IMR-90 (cell line): ENCODE measurements at places on chromosomes 5 and 9. TPM values are rescaled to one million over a fixed set of nuclear protein-coding genes. Genes with fewer than 3 reads are reported as not detected.

ISOC1 gene
- total RNA-seq = 10.8 and 18.9 TPM in 2 replicates

- H3K4me1 ChIP-seq = peaks cover 10% of the 10 kb centered on the region
- H3K36me3 ChIP-seq = no peaks in the 10 kb centered on the region
- H3K4me3 ChIP-seq = no peak overlapping the region
- H3K27me3 ChIP-seq = no peaks in the 10 kb centered on the region
- peak overlapping the region; percentile 54 for H3K27ac ChIP-seq
- DNase-seq = peak; percentile 83
Measured at GRCh38 chr5:145856285-145856818, 16.5 kb downstream of the GRXCR2 start.

- DNase-seq = no peak
- H3K36me3 ChIP-seq = no peaks in the 10 kb centered on the region
- no peaks in the 10 kb centered on the region for H3K4me1 ChIP-seq
- H3K27me3 ChIP-seq = no peaks in the 10 kb centered on the region; the same call in 1 of the 2 replicates
- H3K4me3 ChIP-seq = no peak overlapping the region
Measured at GRCh38 chr9:6247266-6247665, 31.7 kb downstream of the IL33 start.

DNA sequence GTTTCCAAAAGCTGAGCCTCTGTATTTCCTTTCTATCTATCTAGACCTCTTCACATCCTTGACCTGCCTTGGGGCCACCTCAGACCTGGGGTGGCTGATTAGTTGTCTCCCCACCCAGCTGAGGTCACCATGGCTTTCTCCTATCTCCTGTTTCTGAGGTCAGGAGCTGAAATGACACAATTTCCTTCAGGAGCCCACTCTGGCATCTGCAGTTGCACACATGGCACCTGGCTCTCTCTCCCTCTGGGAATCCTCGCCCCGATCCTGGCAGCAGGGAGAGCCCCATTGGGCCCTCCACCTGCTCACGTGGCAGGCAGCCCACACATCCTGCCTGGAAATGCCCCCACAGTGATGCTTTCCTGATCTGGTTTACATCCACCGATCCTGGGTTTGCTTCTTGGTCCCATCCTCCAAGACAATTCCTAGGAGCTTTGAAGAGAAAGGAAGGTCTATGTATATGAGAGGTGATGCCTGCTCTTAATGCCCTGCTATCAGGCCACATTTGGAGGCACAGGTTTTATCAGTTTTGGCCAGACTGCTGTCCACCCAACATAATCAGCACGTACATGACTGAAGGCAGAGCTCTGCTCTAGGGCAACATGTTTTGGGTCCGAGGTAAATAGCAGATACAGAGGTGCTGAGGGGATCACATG lies 53.7 kb downstream of the MARCHF3 start:
- H3K4me3 ChIP-seq = no peak overlapping the region
- no peaks in the 10 kb centered on the region for H3K36me3 ChIP-seq
- no peak overlapping the region for H3K27ac ChIP-seq
- no peak for DNase-seq
- H3K27me3 ChIP-seq = no peaks in the 10 kb centered on the region

- H3K27me3 ChIP-seq = no peaks in the 10 kb centered on the region
- no peaks in the 10 kb centered on the region for H3K36me3 ChIP-seq
- no peak overlapping the region for H3K4me3 ChIP-seq
- no peak for DNase-seq
Measured at GRCh38 chr5:4230786-4231641, 635.4 kb downstream of the IRX1 start.

DNA sequence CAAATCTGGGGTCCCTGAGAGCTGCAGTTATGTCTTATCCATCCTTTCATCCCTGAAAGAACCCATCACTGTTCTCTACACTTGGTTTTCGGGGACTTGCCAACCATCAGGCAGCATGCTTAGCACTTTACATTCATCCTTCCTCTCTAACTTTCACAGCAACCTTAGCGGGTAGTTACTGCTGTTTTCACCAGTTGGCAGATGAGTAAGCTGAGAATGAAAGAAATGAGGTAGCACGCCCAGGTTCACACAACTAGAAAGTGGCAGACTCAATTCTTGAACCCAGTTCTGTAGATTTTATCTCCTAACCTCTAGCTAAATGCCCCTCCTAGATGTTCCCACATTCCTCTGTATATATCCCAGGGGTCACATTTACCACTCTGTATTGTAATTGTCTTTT lies 342.0 kb upstream of the WWC1 start:
- no peaks in the 10 kb centered on the region for H3K36me3 ChIP-seq
- no peak overlapping the region for H3K27ac ChIP-seq
- H3K27me3 ChIP-seq = no peaks in the 10 kb centered on the region
- no peak for DNase-seq
- peaks cover 10% of the 10 kb centered on the region for H3K4me1 ChIP-seq

- H3K27me3 ChIP-seq = peaks cover 13% of the 10 kb centered on the region
- no peak overlapping the region for H3K27ac ChIP-seq
- H3K36me3 ChIP-seq = no peaks in the 10 kb centered on the region
- DNase-seq = peak; percentile 55
- H3K4me1 ChIP-seq = no peaks in the 10 kb centered on the region
Measured at GRCh38 chr9:91659529-91660495, 236.2 kb upstream of the NFIL3 start.

DNA sequence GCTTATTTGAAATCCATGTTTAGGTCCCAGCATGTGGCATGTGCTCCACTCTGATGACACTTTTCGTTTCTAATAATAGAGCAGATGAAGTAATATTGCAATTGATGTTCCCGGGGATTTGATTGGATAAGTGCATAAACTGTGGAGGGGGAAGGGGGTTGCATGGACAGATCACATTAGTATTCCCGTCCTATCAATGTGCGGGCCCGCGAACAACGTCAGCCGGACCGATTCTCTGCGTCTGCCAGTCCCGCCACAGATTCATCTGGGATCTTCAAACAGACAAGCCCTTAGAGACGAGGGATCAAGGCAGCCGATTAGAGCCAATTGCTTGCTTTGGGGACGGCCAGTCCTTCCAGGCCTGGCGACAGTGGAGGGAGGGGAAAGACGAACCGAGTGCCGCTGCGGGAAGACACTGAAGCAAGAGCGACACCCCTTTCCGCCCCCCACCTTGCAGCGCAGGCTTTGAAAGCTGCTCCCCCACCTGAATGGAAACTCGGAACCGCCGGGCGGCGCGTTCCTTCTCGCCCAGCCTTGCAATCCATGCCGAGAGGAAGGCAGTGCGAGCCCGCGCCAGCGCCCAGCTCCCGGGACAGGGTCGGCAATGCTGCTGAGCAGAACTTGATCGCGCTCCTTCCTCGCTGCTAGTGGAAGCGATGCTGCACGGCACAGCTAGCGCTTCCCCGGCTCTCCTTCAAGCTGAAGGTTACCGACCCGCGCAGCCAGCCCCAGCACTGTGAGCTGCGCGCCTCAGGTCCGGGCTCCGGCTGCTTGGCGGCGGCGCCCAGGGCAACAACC lies at the start of gene RGS7BP:
TSS of gene RGS7BP (plus strand) at position 247 of the 798 bp plus-strand sequence. CDS start 610 bp downstream, outside the sequence.
- H3K4me1 ChIP-seq = no peaks in the 10 kb centered on the region
- H3K36me3 ChIP-seq = no peaks in the 10 kb centered on the region
- no peak within 1 kb of the TSS for H3K27ac ChIP-seq
- H3K27me3 ChIP-seq = peaks cover 32% of the 10 kb centered on the region
- peak within 1 kb of the TSS; percentile 1; the same call in 1 of the 2 replicates for H3K4me3 ChIP-seq
- peak; percentile 7 for DNase-seq

DNA sequence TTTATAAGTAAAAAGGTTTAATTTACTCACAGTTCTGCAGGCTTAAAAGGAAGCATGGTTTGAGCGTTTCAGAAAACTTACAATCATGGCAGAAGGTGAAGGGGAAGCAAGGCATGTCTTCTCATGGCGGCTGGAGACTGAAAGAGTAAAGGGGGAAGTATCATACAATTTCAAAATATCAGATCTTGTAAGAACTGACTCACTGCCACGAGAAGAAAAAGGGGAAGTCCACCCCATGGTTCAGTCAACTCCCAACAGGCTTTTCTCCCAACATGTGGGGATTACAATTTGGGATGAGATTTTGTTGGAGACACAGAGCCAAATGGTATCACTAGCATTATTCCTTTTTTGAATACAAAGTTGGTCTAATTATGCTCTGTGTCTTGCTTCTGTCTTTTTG lies 627.9 kb upstream of the ST8SIA4 start:
- no peaks in the 10 kb centered on the region for H3K4me1 ChIP-seq
- H3K27ac ChIP-seq = no peak overlapping the region
- H3K36me3 ChIP-seq = no peaks in the 10 kb centered on the region
- no peak overlapping the region for H3K4me3 ChIP-seq
- no peak for DNase-seq

- H3K27me3 ChIP-seq = peaks cover 4% of the 10 kb centered on the region; the same call in 1 of the 2 replicates
- peaks cover 3% of the 10 kb centered on the region; the same call in 1 of the 2 replicates for H3K4me1 ChIP-seq
- no peak overlapping the region for H3K4me3 ChIP-seq
- no peak overlapping the region for H3K27ac ChIP-seq
- H3K36me3 ChIP-seq = no peaks in the 10 kb centered on the region
Measured at GRCh38 chr9:81132796-81133195, 556.6 kb downstream of the TLE1 start.
